ENCODE measurements at places on chromosomes 6 and 20.

GRCh38 chr6:89042664-89043063 lies 37.9 kb upstream of the PNRC1 start:
- DNase-seq, result no peak

- no peak for DNase-seq
Observed at GRCh38 chr20:62928246-62928939, 2.1 kb upstream of the DIDO1 start.

- no peak for DNase-seq
Observed at GRCh38 chr6:63883597-63883996, 248.0 kb downstream of the PHF3 start.

GRCh38 chr6:106693418-106693817 lies 64.0 kb downstream of the QRSL1 start:
- DNase-seq, result no peak

- peak; percentile 50 for DNase-seq
Observed at GRCh38 chr20:49700411-49701185, 13.1 kb downstream of the B4GALT5 start.

DNA sequence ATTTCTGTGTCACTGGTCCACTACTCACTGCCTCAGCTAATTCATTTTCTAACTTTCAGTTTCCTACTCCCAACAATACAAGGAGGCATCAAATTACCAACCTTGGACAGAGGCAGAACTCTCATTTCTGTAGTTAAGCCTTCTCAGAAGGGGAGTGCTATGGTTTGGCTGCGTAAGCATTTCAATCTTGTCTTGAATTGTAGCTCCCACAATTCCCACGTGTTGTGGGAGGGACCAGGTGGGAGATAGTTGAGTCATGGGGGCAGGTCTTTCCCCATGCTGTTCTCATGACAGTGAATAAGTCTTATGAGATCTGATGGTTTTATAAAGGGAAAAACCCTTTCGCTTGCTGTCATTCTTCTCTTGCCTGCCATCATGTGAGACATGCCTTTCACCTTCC lies 22.9 kb downstream of the HLA-DRA start:
- DNase-seq, result no peak

- no peak for DNase-seq
Observed at GRCh38 chr6:155440398-155441111, 15.1 kb downstream of the NOX3 start.

- DNase-seq, result no peak
Observed at GRCh38 chr6:64084185-64084663, 448.6 kb downstream of the PHF3 start.

DNA sequence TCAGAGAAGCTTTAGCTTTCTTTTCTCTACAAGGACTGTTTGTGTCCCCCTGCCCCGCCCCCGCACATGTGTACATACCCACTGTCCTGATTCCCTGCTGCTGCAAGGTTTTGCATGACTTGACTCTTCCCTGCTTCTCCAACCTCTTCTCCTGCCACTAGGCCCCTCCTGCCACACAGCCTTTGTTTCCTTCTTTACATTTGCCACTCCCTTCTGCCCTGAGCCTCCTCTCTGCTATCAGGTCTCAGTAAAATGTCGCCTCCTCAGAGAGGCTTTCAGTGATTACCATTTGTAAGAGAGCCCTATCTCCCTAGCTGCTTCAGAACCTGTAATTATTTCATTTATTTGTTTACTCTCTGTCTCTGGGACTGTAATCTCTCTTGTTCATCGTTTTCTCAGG lies 56.4 kb upstream of the VSTM2L start:
- no peak for DNase-seq

DNA sequence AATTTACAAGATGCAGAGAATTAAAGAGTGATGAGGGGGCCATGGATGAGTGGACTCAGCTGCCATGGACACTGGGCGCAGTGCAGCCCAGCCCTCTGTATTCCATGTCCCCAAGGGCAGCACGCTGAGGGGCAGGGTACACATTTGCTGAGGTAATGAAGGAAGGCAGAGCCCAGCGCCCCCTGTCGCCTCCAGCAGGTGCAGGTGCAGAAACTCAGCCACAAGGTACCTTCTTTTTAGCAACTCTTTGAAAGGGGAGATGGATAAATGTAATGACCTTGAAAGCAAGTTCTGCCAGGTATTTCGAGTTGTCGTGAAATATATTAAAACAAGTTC lies 7.1 kb downstream of the CD93 start:
- no peak for DNase-seq

DNA sequence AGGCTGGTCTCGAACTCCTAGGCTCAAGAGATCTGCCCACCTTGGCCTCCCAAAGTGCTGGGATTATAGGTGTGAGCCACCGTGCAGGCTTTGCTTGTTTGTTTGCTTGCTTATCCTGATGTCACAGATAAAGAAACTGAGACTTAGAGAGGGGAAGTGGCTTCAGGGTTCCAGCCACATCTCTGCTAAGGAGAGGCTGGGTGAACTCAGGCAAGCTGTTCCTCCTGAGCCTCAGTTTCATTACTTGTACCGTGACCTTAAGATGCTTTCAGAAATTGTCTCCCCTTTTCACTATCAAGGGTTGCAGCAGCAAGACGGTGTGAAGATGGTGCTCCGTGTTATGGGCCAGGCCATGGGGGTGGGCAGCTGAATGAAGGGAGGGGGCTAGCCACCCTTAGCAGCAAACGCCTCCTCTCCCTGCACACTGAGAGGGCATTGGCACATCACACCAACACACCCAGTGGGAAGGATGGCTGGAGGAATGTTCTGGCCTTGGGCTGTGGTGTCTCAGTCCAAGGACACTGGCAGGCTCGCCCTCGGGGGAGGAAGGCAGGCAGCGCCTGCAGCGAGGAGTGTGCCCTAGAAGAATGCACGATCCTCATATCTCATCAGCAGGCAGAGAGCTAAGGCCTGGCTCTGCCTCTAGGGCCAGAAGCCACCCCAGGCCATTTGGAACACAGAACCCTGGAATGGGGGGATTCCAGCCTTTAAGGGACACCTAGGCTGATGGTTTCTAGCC lies 48.2 kb upstream of the TLDC2 start:
- DNase-seq, result no peak

DNA sequence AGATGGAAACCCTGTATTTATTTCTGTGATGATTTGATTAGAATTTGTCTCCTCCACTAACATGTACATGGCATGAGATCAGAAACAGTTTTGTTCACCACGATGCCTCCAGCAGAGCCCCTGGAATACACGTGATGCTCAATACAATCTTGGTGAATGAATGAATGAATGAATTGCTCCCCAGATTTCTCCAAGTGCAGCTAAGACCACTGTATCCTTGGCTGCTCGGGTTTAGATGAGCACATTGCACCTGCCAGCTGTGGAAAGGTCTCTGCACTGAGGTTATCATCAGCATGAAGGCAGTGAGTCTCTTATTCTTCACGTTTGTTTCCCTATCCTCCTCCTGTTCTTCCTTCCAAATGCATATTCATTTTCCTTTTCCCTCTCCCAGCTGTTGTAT lies 17.9 kb downstream of the CASS4 start:
- no peak for DNase-seq

GRCh38 chr20:38198238-38198861 lies 33.3 kb upstream of the TGM2 start:
- DNase-seq, result no peak

DNA sequence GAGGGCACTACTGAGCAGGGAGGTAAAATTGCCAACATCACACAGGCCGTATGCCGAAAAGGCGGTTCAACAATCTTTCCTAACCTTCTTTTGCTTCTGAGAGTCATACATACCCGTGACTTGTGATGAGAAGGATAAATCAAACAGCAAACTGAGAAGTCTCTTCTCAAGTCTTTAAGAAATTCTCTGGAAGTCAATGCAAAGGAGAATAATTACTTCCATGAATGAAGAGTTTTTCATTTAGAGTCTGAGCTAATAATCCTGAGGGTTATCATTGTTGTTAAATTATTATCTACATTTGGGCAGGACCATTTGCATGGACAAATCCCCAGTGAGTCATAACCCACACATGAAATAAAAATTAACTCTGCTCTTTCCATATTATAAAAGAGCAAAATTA lies 22.4 kb upstream of the ILRUN start:
- DNase-seq, result no peak

DNA sequence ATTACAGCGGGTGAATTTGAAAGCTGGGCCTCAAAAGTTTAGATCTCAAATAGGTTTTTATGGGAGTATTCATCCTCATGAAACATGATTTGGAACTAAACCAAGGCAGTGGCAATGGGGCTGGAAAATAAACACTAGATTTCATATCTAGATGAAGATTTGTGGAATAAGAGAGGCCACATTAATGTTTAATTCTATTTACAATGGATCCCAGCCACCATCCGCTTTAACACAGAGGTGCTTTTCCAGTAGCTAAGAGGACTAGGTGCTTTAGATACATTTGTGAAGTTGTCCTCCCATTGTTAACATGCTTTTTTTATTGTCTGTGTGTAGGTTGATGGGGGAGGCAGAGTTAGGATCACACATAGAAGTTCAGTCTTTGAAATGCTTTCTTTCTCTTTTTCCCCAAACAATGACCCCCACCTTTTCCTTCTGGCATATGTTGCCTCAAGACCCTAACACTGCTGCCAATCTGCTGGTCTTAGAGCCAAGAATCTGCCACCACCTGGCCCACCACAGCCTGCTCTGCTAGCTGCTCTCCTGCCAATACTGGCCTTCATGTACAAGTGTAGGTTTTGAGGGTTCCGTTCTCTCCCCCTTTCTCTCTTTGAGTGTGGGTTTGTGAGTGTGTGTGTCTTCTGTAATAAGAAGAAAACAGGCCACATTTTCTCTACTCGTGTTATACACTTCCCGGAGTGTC lies 27.8 kb upstream of the GFRAL start:
- no peak for DNase-seq

- no peak for DNase-seq
Observed at GRCh38 chr20:12808006-12808567, 200.7 kb upstream of the SPTLC3 start.

DNA sequence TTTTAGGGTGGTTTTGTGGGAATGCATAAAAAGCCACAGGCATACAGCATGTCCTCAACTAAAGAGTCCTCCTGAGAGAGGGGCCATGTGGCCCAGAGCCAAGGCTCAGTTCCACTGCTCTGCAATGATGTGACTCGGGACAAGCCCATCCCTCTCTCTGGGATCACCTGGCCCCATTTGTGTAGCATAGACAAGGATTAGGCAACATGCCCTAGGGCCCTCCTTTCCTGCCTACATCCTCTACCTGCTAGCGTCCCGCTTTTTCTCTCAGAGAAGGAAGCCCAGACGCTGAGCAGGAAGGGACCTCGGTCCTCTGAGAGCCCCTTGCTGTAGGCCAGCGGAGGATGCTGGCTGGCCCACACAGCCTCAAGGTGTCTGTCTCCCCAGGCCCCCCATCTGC lies 8.8 kb downstream of the TGM2 start:
- no peak for DNase-seq

DNA sequence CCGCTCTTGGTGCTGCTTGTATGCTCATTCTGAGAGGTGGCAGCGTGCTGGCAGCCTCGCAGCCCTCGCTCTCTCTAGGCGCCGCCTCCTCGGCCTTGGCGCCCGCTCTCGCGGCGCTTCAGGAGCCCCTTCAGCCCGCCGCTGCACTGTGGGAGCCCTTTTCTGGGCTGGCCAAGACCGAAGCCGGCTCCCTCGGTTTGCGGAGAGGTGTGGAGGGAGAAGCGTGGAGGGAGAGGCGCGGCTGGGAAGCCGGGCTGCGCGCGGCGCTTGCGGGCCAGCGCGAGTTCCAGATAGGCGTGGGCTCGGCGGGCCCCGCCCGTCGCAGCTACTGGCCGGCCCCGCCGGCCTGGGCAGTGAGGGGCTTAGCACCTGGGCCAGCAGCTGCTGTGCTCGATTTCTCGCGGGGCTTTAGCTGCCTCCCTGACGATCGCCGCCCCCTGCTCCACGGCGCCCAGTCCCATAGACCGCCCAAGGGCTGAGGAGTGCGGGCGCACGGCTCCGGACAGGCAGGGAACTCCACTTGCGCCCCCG lies 19.5 kb upstream of the FAM8A1 start:
- no peak for DNase-seq

GRCh38 chr6:34070315-34071135 lies 75.4 kb downstream of the GRM4 start:
- no peak for DNase-seq

DNA sequence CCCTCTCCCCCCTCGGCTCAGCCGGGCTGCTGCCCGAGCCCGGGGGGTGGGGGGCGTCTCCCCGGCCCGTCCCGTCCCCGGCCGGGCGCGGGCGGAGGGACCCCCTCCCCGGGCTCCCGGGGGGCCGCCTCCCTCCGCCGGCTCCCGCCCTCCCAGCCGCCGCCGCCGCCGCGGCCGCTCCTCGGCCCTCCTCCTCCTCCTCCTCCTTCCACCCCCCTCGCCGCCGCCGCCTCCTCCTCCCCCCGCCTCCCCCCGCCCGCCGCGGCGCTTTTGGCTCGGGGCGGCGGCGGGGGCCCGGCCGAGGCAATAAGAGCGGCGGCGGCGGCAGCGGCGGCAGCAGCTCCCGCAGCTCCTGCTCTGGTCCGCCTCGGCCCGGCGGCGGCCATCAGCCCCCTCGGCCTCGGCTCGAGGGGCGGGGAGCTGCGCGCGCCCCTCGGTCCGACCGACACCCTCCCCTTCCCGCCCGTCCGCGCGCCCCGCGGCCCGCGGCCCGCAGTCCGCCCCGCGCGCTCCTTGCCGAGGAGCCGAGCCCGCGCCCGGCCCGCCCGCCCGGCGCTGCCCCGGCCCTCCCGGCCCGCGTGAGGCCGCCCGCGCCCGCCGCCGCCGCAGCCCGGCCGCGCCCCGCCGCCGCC lies 38.7 kb downstream of the GNAS start:
- DNase-seq, result no peak

- DNase-seq, result no peak
Observed at GRCh38 chr6:44245912-44246662, 814 bp upstream of the HSP90AB1 start.

DNA sequence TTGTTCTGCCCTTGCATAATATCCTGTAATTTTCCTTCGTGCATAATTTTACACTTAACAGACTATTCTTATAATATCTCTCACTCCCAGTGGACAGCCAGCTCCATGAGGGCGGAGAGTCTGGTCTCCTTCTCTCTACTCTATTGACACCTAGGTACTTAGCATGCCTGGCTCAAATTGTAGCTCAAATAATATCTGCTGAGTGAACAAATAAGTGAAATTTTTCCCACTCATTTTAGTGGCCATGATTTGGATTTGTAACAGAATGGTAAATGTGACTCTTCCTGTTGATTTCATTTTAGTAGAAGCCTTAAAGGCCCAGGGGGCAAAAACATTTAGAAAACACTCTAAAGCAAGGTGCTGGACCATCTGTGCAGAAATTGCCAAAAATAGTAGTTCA lies 7.8 kb upstream of the DOK5 start:
- DNase-seq, result no peak

- DNase-seq, result no peak
Observed at GRCh38 chr20:41690702-41691101, 72.5 kb upstream of the CHD6 start.

- DNase-seq, result no peak
Observed at GRCh38 chr6:437037-437392, 45.5 kb downstream of the IRF4 start.
